ENCODE measurements at places on chromosomes 2 and 18.

- no peak for DNase-seq
Observed at GRCh38 chr2:18345848-18346247, 214.6 kb downstream of the RDH14 start.

- no peak for DNase-seq
Observed at GRCh38 chr2:30666266-30666874, 140.9 kb downstream of the CAPN13 start.

GRCh38 chr2:102129951-102130646 is 12.4 kb upstream of the IL1R1 start:
- DNase-seq = no peak

DNA sequence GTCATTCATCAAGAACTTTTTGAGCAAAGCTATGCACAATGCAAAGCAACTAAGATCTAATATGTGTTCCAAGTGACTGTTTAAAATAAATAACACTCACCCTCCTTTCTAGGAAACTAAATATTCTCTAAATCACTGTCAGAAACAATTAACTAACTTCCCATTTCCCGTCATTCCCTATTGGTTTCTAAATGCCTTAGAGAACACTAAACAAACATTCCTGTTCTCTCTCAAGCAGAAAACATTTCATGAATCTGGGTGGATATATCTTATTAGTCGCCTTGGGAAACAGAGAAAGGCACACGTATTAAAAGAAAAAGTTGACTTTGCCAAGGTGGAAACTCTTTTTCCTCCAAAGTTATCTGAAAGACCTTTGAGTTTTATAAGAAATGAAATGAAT is 735.2 kb downstream of the MBD2 start:
- DNase-seq = no peak

DNA sequence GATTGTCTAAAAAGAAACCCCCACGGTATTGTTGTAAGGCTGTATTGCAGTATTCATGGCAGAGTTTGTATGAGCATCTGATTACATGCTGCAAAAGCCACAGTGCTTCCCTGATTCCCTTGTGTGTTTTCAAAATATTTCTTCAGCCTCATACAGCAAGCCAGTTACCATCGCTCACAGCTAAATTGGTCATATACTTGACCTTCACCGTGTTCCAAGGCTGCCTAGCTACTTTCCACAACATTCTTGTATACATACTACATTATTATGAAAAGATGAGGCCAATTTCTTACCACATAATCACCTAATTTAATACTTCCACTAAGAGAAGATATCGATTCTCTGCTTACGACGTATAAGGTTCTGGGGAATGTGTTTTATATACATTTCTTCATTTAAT is 576.3 kb upstream of the CNTNAP5 start:
- no peak for DNase-seq

GRCh38 chr2:154032220-154032619 is 160.5 kb downstream of the GALNT13 start:
- no peak for DNase-seq

GRCh38 chr2:227717687-227718567 is at the start of gene SLC19A3:
Gene SLC19A3, minus strand, starts transcription at chr2:227718028. Its CDS starts 15,710 bp downstream, at chr2:227702318.
- DNase-seq = no peak

DNA sequence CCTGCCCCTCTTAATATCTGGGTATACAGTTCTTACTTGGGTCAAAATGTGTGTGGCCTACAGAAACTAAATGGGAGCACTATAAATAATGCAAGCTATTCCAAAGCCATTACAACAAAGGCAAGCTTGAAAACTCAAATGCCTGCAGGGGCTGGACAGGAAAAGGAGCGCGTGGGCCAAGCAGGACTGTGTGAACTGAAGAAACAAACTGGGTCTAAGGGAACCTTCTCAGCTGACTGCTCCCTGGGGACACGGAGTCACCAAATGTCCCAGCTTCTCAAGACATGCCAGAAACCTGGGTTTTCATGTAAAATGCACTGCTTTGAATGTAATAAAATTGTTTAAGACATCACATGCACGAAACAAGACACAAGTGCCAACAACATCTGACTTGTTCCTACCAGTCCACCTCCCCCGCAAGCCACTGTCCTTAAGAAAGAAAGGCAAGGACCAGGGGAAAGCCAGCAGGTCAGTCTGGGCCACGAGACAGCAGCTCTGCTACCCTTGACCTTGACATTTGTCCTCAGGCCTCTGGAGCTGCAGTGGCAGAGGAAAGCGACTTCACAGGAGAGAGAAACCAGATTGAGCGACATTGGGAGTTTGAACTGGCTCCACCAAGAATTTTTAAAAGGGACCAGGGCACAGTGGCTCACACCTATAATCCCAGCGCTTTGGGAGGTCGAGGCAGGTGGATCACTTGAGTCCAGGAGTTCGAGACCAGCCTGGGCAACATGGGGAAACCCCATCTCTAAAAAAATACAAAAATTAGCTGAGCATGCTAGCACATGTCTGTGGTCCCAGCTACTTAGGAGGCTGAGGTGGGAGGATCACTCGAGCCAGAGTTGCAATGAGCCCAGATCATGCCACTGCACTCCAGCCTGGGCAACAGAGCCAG is 89.7 kb upstream of the SH3BP4 start:
- no peak for DNase-seq

DNA sequence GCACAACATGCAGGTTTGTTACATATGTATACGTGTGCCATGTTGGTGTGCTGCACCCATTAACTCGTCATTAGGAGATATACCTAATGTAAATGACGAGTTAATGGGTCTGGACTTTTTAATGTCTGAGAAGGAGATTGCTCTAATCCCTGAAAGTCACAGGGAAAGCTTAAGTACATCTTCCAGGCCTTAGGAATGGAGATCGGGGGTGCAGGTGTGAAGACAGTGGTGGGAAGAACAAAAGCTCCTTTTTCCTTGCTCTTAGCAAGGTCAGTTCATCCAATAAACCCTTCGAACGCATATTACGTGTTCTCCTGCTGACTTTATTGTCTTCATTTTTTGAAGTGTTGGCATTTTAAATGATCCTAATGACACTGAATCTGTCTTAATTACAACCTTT is 50.8 kb upstream of the LAMA1 start:
- DNase-seq = no peak

GRCh38 chr2:3117650-3118216 is 259.9 kb downstream of the EIPR1 start:
- no peak for DNase-seq

GRCh38 chr2:53127061-53127650 is 640.4 kb upstream of the CHAC2 start:
- DNase-seq = no peak

DNA sequence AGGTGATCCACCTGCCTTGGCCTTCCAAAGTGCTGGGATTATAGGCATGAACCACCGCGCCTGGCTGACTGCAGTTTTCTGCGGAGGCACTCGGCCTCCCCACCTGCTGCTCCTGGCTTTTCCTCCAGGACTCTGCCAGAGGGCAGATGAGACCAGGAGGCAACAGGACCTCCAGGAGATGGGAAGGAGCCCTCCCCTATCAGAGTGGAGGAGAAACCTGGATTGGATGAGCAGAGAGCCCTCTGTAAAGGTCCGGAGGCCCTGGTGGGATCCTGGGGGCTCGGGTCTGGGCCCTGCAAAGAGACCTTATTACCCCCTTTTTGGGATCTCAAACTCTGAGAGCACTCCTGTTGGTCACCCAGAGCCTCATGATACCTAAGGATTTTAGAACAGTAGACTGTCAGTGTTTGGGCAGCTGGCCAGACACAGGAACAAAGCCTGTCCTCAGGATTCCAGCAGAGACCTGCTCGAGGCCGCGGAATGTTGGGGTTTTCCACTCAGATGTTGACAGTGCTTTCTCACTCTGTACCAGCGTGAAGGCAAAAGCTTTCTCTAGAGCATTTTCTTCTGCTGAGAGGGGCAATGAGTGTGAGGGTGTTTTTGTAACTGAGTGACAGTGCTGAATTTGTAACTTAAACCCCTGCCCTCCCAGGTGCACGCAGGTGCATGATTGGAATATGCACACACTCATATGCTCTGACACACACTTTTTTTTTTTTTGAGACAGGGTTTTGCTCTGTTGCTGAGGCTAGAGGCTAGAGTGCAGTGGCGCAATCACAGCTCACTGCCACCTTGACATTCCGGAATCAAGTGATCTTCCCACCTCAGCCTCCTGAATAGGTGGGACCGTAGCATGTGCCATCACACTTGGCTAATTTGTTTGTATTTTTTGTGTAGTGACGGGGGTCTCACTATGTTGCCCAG is 48.4 kb downstream of the NPPC start:
- no peak for DNase-seq

DNA sequence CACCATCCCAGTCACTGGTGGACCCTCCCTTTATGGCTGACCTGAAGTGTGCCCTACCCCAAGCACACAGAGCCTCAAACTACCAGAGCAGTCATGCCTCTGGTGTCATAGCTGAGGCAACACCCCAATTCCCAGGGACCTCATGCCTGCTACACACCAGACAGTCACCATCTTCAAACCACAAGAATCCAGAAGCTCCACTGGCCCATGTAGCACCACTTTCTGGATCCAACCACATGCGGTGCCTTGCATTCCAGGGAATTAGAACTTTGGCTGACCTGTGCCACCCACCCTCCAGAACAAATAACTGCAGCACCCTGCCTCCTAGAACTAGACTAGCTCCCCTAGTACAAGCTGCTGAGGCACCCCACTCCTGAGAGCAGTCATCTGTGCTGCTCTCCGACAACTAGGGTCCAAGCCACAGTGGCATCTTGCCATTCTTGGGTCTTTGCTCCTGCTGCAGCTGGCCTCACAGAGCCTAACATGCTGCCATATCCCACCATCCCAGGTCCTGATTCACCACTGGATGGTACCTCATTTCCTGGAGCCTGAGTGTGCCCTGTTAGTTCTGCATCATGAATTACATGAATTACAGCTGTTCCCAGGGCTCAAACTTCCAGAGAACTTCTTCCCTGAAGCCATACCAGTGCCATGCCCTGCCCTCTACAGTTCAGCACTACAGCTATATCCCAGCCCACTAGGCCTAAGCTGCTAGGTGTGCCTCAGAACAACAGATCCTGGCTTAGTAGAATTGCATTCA is 243.8 kb upstream of the CHST9 start:
- DNase-seq = no peak

DNA sequence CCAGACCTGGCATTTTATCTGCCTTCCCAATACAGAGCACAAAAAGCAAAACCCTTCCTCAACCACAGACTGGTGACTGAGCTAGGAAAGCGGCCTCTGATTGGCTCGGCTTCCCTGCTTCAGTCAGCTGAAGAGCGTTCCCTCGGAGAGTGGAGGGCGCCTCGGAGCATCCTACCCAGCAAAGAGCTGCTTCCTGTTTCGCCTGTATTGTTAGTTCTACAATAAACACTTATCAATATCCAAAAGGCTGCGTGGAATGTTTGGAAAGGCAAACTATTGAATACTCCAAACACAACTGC is 125.0 kb downstream of the CACNB4 start:
- no peak for DNase-seq

DNA sequence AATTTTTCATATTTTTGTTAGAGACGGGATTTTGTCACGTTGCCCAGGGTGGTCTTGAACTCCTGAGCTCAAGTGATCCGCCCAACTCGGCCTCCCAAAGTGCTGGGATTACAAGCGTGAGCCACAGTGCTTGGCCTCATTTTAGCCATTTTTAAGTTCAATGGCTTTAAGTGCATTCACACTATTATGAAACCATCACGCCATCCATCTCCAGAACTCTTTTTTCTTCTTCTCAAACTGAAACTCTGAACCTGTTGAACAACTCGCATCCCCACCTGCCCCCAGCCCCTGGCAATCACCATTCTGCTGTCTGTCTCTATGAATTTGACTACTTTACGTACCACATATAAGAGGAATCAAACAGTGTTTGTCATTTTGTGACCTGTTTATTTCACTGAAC is 31.3 kb upstream of the ASB18 start:
- no peak for DNase-seq

DNA sequence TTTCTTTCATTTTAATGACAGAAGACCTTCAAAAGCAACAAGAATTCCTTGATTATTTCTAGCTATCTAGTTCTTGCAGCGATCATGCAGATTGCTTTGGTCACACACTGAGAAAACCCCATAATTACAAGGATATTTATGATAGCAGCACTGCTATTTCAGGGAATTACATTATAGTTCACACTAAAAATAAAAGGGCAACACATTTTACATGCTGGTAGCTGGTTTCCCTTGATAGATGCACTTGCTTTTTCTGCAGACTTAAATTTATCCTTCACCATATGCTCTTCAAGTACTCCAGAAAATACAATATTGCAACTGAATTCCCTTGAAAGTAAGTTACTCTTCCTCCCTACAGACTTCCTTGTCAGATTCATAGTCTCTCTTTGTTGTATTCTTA is 751.1 kb downstream of the CCDC85A start:
- DNase-seq = no peak

DNA sequence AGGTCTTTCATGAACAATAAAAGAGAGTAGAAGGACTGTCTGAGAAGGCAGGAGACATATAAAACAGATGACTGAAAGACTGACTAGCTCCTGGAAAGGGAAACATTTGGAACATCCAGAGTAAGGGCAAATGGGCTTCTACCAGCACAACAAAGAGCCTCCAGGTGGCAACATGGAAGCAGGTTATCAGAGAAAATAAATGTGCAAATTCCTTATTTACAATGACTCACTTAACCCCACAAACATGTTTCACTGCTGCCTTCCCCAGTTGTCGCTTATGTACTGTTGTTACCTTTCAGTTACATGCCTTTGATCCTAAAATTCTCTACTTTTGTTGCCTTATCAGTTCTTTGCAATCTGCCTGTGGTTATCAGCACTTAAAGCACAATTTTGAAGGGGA is 117.0 kb downstream of the HIBCH start:
- no peak for DNase-seq

DNA sequence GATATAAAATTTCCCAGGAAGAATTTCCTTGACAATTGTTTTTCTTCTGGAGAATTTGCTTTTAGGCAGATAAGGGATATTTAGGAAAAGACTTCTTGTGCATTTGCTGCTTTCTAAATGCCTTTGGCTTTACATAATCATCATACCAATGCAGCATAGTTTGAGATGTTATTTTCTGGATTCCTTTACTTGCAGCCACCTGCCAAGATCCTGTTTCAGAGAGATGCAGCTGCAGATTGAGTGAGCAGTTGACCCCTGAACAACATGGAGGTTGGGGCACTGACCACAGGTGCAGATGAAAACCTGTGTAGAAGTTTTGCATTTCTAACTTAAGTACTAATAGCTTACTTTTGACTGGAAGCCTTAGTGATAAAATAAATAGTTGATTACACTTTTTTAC is 257.9 kb downstream of the RPIA start:
- DNase-seq = no peak

- no peak for DNase-seq
Observed at GRCh38 chr2:49619804-49620203, 465.5 kb upstream of the FSHR start.

GRCh38 chr2:105783151-105783738 is 38.5 kb downstream of the NCK2 start:
- DNase-seq = no peak

DNA sequence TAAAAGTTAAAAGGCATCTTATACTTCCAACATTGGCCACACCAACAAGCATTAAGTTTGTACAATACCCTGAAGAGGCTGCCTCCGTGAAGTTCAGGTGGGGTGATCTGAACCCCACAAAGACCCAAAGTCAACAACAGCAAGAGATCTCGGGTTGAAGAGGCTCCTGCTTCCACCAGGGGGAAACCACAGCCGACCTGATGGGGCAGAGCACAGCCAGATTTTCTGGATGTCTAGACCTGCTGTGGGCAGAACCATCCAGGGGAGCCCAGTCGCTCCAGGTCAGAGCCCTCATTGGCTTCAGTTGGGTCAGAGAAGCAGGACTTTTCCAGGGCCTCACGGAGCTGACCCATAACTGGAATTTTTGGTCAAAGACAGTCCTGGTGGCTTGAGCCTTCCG is 66.5 kb upstream of the ACKR3 start:
- no peak for DNase-seq

Measured in stimulated activated CD8-positive, alpha-beta memory T cell treated with anti-CD3 and anti-CD28 coated beads, Interleukin-4, amount 100 ng/mL, for 1 hour (primary cell).